SW 1271 (cell line): ENCODE measurements at places on chromosomes 13 and 19.
A peak's percentile ranks its signal among the peaks of the same experiment; 100 is the strongest.

GRCh38 chr19:5719274-5719960, 529 bp downstream of the LONP1 start:
- no peak for DNase-seq

GRCh38 chr13:51731759-51732158, 72.2 kb downstream of the DHRS12 start:
- peak; percentile 26 for DNase-seq

GRCh38 chr19:17947815-17948513, 15.1 kb downstream of the CCDC124 start:
- peak; percentile 75 for DNase-seq

GRCh38 chr19:48392860-48393558, 459 bp upstream of the GRIN2D start:
- no peak for DNase-seq

- no peak for DNase-seq
Observed at GRCh38 chr19:53246498-53246897, 8.2 kb downstream of the ZNF677 start.
